ENCODE measurements at places on chromosomes 6 and 20. TPM values are rescaled to one million over a fixed set of nuclear protein-coding genes. Genes with fewer than 3 reads are reported as not detected.

- DNase-seq: no peak
- H3K4me3 ChIP-seq: no peak overlapping the region
- H3K4me1 ChIP-seq: no peaks in the 10 kb centered on the region
These were observed 511.1 kb upstream of the MAP3K7 start for GRCh38 chr6:91098006-91098405.

- no peak overlapping the region for H3K27ac ChIP-seq
- no peaks in the 10 kb centered on the region for H3K4me1 ChIP-seq
- no peaks in the 10 kb centered on the region for H3K27me3 ChIP-seq
- no peak for DNase-seq
- H3K4me3 ChIP-seq: no peak overlapping the region
These were observed 387.6 kb downstream of the CDC5L start for GRCh38 chr6:44775121-44775520.

Gene DSP
- 121 TPM for total RNA-seq

Gene PNPLA1
- 0.20 TPM for total RNA-seq

Gene CST2
- not detected for total RNA-seq

Gene ARMH2
- total RNA-seq: not detected
